ENCODE measurements at places on chromosomes 4 and X. TPM values are rescaled to one million over a fixed set of nuclear protein-coding genes. Genes with fewer than 3 reads are reported as not detected.

The IQCM gene
- polyA plus RNA-seq = not detected

The MAPK10 gene
- polyA plus RNA-seq = 49.3 TPM

The RRH gene
- 0.18 TPM for polyA plus RNA-seq

DNA sequence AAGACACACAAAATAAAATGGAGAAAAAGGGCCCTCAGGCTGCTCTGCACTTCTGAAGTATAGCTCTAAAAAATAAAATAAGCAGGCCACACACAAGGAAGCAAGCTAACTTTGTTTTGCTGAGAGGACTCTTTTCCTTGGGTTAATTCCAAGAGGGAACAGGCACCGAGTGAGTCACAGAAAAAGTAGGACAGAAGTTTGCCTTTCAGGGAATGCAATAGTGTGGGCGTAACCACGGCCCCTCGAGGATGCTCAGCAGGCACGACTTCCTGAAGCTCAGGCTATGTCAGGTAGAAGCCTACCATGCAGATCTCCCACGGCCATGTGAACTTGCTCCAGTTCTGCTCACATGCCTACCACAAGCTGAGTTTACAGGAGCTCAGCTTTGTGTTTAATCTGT, 22.1 kb downstream of the PPP1R2C start:
- DNase-seq = no peak

DNA sequence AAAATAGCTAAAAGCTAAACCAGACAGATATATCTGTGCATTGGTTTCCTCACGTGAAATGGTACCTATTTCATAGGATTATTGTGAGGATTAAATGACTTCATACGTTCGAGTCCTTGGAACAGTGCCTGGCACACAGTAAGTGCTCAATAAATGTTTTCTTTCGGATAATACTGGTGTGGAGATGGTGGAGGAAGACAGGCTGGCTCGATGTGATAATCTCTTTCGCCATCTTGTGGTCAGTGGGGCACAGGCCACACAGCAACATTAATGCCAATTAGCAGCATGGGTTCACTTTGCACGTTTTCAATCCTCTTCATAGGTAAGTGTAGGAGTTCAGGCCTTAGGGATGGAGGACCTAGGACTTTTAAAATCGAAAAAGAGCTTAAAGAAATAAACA, 9.3 kb downstream of the PAGE4 start:
- DNase-seq = no peak

The JCHAIN gene
- 1.5 TPM for polyA plus RNA-seq

The TMEM271 gene
- not detected for polyA plus RNA-seq

- DNase-seq = no peak
Measured at GRCh38 chrX:20595928-20596575, 329.3 kb upstream of the RPS6KA3 start.

DNA sequence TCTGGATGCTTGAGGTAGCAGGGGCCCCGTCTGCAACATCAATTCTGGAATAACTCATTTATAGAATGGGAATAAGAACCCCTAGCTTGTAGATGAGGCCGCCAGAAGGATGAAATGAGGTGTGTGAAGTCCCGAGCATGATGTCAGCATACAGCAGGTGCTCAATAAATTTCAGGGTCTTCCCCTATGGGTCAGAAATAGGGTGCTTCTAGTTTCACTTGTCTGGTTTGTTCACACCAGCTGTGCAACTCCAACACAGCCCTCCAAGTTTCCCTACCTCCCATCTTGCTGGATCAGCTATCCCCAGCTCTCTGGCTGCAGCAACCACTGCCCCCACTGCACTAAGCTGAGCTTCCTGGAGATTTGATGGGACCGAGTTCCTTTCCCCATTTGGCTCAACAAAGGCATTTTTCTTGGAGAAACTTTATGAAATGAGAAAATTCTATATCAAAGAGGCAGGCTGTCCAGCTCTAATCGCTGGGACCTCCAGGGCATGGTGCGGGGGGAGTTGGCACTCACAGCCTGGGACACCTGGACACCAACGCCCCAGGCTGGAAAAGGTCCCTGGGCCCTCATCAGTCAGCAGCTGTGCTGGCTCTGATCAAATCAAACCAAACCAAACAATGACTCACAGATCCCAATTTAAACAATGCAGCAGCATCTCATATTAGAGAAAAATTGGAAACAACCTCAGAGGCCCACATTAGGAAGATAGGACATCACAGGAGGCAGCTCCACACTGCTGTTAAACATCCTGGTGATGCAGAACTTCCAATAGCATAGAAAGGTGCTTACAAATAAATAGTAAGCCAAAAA, 13.3 kb downstream of the SLC2A9 start:
- no peak for DNase-seq

The ABRAXAS1 gene
- 27.6 TPM for polyA plus RNA-seq

- DNase-seq = no peak
Measured at GRCh38 chr4:1203026-1203616, 30.7 kb upstream of the SPON2 start.

DNA sequence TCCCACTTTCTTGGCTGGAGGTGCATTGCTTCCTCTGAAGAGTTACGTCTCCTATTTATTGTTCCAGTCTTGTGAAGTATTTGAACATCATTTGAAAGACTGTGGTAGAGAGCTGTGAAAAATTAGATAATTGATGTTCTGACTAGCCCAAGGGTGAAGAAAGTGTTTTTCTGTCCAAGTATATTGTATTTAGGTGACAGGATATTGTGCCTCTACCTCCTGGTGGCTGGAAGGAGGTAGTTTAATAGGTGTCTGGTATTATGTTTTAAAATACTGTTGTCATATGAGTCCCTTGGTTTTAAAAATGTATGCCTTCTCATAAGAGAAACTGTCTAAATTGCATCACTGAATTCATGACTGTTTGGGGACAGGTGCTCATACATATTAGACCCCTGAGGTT, 226.0 kb downstream of the SPRY1 start:
- no peak for DNase-seq

The TACR3 gene
- 3.0 TPM for polyA plus RNA-seq

GRCh38 chrX:105972690-105973386, 65.7 kb downstream of the SERPINA7 start:
- DNase-seq = no peak

GRCh38 chr4:24917076-24917856, 4.4 kb upstream of the CCDC149 start:
- DNase-seq = no peak

The SHISA3 gene
- 92.1 TPM for polyA plus RNA-seq

- no peak for DNase-seq
Measured at GRCh38 chr4:121148000-121148399, 16.1 kb downstream of the TNIP3 start.

The MAGEA9B gene
- polyA plus RNA-seq = not detected

The NELFA gene
- polyA plus RNA-seq = 47.1 TPM

GRCh38 chr4:98639523-98639922, 18.9 kb downstream of the TSPAN5 start:
- no peak for DNase-seq

The RHOXF2 gene
- polyA plus RNA-seq = not detected

GRCh38 chrX:18997916-18998315, 14.0 kb upstream of the PHKA2 start:
- DNase-seq = no peak

The RBMXL3 gene
- not detected for polyA plus RNA-seq

Data from left renal pelvis (tissue), 4 donors.